Dorsolateral prefrontal cortex (tissue), 122 donors: ENCODE measurements at places on chromosomes 4 and X.

DNA sequence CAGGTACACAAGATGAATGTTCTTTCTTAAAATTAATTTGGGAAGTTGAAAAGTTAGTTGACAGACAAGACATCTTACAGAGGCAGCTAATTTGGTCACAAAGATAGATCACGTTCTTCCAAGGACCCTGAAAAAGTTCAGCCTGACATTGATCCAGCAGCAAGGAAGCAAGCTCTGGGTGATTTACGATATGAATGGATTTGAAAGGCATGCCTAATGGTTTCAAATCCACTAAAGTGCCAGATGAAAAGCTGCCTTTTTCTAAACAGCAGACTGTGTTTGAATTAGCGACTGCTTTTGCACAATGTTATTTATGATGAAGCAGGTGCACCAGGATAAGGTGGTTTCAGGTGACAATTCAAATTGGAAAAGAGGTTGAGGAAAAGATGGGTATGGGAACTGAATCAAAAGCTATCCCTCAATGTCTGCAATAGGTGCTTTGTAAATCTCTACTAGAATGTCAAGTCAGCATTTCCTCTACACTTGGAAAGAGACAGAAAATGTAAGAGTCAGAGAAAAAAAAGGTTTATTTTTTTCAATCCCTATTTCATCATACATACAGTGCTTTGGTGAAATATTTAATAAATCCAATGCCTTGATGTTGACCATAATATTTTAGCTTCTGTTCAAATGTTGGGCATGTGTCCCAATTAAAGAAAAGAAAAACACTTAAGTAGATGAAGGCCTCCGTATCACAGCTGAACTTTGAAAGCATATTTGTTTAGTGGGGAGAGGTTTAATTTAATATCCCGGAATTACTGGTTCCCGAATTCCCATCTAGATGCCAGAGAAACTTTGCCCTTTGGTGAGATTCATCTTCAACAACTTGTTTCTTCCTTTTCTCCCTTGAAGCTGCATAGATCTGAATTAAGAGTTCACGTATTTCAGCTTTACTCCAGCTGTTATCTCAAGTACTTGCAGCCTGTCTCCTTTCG, 6.0 kb downstream of the RASGEF1B start:
- no peak for DNase-seq

- DNase-seq = no peak
Observed at GRCh38 chr4:63901304-63901703, 507.9 kb downstream of the TECRL start.

DNA sequence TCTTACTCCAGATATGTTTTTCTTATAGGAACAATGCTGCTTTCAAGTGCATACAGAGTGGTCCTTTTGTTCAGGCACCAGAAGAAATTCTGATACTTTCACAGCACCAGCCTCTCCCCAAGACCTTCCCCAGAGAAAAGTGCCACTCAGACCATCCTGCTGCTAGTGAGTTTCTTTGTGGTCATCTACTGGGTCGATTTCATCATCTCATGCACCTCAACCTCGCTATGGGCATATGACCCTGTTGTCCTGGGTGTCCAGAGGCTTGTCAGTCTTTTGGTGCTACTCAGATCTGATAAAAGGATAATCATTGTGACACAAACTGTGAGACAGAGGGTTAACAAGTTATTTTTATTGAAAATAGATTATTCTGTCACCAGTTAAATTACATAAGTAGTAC, 39.5 kb downstream of the WDR13 start:
- DNase-seq = no peak

DNA sequence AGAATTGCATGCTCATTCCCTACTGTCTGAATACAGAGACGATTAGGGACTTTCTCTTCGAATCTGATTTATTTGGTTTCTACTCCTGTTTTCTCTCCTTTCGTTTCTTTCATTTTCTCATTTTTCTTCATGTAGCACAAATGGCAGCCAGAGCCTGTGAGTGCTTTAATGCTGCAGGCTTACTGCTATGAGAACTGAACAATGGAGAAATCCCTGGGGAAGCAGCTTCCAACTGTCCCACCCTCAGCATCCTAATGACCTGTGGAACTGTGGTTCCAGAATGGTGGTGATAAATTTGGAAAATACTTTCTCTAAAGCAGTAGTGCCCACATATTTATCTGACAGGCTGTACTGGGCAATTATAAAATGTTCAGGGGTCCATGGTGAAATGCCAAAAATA, 930.4 kb downstream of the DMD start:
- no peak for DNase-seq

GRCh38 chrX:137847376-137847775, 281.4 kb downstream of the ZIC3 start:
- DNase-seq = no peak

GRCh38 chr4:87574996-87575395, 33.3 kb upstream of the DSPP start:
- DNase-seq = no peak

- DNase-seq = no peak
Observed at GRCh38 chr4:38489011-38489861, 174.8 kb upstream of the KLF3 start.

DNA sequence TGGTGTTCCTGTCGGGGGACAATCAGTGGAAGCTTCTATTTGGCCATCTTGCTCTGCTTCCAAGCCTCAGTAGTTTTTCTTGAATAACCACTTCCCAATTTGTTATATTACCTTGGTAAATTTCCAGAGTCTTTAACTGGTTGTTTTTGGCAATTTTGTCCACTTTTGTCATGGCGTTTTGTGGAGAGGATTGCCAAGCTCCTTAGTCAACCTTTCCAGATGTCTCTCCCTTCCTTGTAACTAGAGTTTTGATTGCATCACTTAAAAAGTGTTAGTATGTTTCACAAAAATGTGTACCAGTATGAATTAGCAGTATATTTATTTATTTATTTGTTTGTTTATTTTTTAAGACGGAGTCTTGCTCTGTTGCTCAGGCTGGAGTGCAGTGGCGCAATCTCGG, 15.8 kb upstream of the UXT start:
- DNase-seq = no peak

GRCh38 chrX:118522230-118522926, 26.8 kb downstream of the DOCK11 start:
- no peak for DNase-seq

DNA sequence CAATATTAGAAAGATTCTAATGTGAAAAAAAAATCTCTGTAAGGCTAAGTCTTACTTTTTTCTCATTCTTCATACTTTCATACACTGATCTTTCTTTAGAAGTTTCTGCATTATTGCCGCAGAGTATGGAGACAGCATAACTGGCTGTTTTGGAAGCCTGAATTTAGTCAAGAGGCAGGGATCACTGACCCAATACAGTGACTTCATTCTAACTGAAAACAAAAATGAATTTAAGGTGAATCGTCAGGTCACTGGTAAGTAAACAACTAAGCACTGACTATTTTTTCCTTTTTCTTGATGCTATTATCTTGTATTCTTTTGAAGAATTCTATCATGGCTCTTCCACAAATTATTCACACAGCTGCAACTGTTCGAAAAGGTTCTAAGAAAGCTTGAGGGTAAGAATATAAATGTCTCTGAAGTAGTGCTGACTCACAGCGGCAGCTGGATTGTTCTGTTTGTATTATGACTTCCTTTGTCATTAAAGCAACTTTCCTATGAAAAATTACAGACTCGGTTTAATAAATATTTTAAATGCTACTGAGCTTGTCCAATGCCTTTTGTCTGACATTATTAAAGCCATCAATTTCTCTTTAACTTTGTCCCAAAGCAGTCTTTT, 609.3 kb downstream of the FSTL5 start:
- no peak for DNase-seq

GRCh38 chr4:148215202-148215601, 227.0 kb downstream of the NR3C2 start:
- DNase-seq = no peak

DNA sequence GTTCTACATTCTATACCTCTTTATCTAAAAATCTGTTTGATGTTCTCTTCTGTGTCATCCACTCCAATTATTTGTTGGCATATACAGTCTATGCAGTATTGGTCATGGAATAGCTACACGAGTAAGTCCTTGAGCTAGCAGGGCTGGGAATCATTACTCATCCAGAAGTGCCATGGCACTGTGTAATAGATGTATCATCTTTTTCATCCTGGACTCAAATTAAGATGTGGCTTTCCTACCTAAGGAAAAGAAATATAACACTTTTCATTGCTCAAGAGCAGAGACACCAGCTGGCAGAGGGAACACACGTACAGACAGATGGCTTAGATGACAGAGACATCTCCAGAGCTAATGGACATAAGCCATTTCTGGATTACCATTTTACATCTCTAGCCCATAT, 159.8 kb downstream of the FAM13A start:
- DNase-seq = no peak

DNA sequence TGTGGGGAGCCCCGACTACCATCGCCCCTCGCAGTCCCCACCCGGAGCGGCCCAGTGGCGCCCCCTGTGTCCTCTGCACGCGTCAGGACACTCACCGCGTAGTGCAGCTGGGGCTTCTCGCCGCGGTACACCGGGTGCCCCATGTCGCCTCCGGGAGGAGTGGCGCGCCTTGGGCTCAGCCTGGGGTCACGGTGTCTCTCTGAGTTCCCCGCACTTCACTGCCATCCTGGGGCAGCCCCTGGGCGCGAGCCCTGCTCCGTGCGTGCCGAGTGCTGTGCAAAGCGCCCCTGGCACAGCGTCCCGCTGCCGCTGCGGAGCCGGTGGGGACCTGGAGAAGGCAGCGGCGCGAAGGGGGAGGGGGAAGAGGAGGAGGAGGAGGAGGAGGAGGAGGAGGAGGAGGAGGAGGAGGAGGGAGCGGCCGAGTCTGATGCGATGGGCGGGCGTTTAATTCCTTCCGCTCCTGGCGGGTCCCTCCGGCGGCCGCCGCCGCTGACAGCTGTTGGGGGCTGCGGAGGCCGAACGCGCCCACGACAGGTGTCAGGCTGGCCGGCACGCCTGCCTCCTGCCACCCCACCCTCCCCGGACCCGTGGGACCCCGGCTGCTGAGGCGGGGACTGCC, 134.3 kb downstream of the AMELX start:
- DNase-seq = no peak

GRCh38 chrX:4373791-4374190, 660.3 kb upstream of the PRKX start:
- DNase-seq = no peak

- DNase-seq = no peak
Observed at GRCh38 chr4:88098993-88099752, 59.3 kb downstream of the ABCG2 start.

DNA sequence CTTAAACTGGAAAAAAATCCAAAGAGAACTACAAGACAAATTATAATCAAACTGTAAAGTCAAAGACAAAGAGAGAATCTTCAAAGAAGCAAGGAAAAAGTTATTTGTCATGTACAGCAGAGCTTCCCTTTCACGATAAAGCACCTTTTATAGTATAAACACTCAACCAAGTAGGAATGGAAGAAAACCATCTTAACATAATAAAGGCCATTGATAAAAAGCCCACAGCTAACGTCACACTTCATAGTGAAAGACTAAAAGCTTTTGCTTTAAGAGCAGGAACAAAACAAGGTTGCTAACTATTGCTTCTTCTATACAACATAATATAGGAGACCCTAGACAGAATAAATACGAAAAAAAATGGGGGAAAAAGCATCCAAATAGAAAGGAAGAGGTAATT, 595.7 kb upstream of the POU3F4 start:
- DNase-seq = no peak

GRCh38 chrX:28205905-28206304, 224.7 kb upstream of the DCAF8L1 start:
- no peak for DNase-seq

DNA sequence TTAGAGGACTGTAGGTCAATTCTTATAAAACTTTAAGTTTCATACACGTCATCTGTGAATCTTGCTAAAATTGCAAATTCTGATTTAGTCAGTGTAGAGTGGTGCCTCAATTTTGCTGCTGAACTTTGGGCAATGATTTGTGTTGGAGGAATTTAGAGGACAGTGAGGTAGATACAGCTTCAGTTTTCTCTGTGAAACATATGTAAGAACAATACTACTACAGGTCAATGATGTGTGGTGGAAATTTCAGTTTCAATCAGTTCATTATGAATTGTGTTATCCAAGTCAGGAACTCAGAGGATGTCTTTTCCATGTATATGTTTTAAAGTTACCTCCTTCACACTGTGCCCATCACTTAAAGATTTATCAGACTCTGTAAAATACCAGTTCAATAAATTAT, 1597.8 kb upstream of the PCDH10 start:
- no peak for DNase-seq

- DNase-seq = no peak
Observed at GRCh38 chrX:12892716-12893115, 13.7 kb upstream of the TLR8 start.

GRCh38 chrX:25034889-25035288, 19.1 kb upstream of the ARX start:
- DNase-seq = no peak

GRCh38 chrX:23434356-23434884, 99.8 kb downstream of the PTCHD1 start:
- DNase-seq = no peak

DNA sequence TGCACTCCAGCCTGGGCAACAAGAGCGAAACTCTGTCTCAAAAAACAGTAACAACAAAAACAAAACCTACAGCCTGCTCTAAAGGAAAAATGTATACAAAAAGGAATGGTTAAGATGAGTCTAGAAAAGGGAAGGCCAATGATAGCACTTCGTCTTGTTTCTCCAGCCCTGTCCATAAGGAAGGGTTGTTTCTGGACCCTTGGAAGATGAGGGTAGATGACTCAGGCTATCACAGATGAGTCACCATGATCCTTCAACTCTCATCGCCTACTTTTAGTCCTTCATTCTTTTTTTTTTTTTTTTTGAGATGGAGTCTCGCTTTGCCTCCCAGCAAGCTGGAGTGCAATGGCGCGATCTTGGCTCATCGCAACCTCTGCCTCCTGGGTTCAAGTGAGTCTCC, 8.8 kb downstream of the PLA2G12A start:
- no peak for DNase-seq

- DNase-seq = no peak
Observed at GRCh38 chr4:13492747-13493146, 8.6 kb upstream of the RAB28 start.

DNA sequence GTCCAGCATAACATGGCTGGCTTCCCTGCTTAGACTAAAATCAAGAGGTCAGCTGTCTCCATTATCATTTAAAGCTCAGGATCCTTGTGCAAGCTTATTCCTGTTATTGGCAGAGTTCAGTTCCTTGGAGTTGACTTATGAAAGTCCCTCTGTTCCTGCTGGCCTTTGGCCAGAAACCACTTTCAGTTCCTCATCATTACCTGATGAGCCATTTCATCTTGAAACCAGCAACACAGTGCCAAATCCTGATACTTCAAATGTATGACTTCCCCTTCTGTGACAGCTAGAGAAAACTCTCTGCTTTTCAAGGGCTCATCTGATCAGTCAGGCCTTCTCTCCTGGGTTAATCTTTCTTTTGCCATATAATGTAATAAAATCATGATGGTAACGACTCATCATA, 110.6 kb upstream of the FSTL5 start:
- no peak for DNase-seq

DNA sequence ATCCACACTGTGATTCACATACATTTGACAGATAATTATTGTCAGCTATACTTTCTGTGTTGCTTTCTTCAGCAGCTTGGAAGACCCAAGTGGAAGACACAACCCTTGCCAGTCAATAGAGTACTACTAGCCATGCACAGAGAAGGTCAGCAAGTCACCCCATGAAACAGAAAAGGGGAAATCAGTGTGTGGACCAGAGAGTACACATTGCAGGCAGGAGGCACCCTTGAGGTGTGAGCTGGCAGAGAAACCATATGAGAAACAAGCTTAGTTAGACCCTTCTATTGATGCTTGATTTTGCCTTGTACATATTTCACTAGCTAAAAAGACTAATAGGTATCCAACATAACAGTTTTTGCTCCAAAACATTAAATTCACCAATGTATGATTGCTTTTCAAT, 99.5 kb downstream of the NLGN4X start:
- no peak for DNase-seq
